ENCODE measurements at places on chromosomes 16 and 17.

GRCh38 chr16:9567666-9568065 is 476.2 kb downstream of the HAPSTR1 start:
- DNase-seq = no peak

DNA sequence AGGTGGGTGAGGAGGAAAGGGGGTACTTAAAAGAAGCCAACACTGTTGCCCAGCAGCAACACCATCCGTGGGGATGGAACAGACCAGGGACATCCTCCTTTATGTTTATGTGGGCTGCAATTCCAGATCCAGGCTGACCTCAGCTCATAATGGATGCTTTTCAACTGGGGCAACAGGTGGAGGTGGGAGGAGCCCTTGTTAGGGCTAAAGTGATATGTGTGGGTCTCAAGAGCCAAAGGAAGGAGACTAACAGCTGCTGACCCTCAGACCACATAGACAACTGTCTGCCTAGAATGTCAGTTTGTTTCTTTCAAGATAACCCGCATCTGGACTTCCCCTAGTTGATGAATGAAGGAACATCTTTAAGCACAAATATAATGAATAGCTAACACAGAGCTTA is 2.0 kb upstream of the INPP5K start:
- DNase-seq = no peak

GRCh38 chr17:14204084-14204483 is 32.6 kb downstream of the CDRT15 start:
- DNase-seq = no peak

GRCh38 chr16:19853742-19854542 is 30.7 kb downstream of the GPRC5B start:
- no peak for DNase-seq

- no peak for DNase-seq
Measured at GRCh38 chr17:50866950-50867362, 802 bp upstream of the TOB1 start.

GRCh38 chr16:56438038-56438437 is 12.7 kb upstream of the AMFR start:
- no peak for DNase-seq

- no peak for DNase-seq
Measured at GRCh38 chr16:74477226-74477625, 55.9 kb upstream of the CLEC18B start.

- DNase-seq = no peak
Measured at GRCh38 chr17:38460082-38460715, 31.9 kb downstream of the ARHGAP23 start.

- DNase-seq = peak; percentile 63
Measured at GRCh38 chr16:89921702-89922476, 1.3 kb upstream of the TUBB3 start.

GRCh38 chr17:2780256-2780655 is 16.0 kb upstream of the RAP1GAP2 start:
- DNase-seq = no peak

DNA sequence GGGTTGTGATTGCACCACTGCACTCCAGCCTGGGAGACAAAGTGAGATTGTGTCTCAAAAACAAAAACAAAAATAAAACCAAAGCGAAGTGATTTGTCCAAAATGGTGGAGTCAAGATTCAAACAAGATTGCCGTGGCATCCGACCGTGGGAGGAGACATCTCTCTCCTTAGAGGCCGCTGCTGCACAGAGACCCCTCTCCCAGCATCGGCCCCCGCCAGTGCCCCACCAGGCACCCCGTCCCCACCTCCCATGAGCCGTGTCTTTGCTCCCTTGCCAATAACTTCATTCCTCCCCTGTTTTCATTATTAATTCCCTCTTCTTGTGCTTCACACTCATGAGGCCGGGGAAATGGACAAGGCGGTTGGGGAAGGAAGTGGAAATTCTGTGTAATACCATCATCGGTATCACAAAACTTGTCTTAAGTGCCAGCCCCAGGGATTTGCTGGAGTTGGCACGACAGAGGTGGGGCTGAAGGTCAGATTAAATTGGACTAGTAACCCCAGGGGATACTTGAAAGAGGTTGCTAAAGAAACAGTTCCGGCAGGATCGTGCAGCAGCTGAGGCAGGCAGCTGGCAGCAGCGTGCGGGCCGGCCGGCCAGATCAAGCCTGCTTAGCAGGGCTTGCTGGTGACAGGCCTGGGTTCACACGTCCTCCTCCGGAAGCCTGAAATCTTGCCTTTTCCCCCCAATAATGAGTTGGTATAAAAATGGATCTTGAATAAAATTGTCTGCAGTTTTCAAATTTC is 66.8 kb downstream of the RTN4RL1 start:
- peak; percentile 49 for DNase-seq

GRCh38 chr16:64150193-64150592 is 971.7 kb downstream of the CDH11 start:
- no peak for DNase-seq

GRCh38 chr16:53804467-53804866 is 100.5 kb downstream of the FTO start:
- DNase-seq = no peak

DNA sequence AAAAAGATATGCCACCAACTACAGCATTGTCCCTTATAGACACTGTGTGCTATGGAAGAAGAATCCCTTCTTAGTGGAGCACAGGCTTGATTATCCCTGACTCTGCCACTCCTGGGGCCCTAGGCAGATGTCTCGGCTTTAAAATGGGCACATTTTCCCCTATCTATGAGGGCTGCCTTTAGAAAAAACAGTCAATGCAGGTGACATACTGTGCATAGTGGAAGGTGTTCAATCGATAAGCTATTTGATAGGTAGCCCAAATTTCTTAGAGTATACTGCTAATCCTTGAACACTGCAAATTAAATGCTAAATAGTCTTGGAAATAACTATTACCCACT is 64.4 kb downstream of the PARN start:
- no peak for DNase-seq

DNA sequence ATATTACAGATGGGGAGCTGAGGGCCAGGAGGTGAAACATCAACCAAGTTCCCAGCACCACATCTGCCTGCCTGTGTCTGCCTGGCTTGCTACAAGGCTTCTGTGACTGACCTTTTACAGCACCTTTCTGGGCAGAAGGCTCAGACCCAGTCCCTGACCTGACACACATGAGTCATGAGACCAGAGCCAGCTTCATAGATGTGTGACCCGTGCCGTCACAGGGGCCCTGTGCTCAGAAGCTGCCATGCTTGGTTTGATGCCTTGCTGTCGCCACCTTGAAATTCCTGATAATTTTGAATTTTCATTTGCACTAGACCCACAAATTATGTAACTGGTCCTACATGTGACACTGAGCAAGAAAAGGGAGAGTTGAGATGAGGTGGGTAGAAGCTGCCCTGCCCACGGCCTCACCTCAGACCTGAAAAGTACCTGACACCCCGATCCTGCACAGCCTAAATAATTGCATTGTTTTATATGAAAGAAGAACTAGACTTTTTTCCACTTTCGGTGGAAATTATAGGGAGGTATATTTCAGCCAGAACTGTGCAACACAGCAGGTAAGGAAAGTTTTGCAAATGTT is 13.3 kb upstream of the PECAM1 start:
- DNase-seq = no peak

Data from retina (tissue), 1 donor.